D341Med (cell line): ENCODE measurements at places on chromosomes 12 and 14.

- DNase-seq = no peak
These were observed 5.7 kb downstream of the RAB35 start for GRCh38 chr12:120110550-120111501.

GRCh38 chr12:46574847-46575246 is 202.3 kb upstream of the SLC38A2 start:
- no peak for DNase-seq

GRCh38 chr12:11862798-11863197 is 207.9 kb upstream of the BCL2L14 start:
- no peak for DNase-seq

GRCh38 chr12:50708631-50709030 is 55.3 kb upstream of the ATF1 start:
- DNase-seq = no peak

GRCh38 chr12:131461096-131461495 is 249.8 kb upstream of the SFSWAP start:
- no peak for DNase-seq

- no peak for DNase-seq
These were observed 59.2 kb upstream of the ZDHHC17 start for GRCh38 chr12:76704693-76705092.

- peak; percentile 48 for DNase-seq
These were observed 2.1 kb downstream of the PLXNC1 start for GRCh38 chr12:94150240-94151121.

DNA sequence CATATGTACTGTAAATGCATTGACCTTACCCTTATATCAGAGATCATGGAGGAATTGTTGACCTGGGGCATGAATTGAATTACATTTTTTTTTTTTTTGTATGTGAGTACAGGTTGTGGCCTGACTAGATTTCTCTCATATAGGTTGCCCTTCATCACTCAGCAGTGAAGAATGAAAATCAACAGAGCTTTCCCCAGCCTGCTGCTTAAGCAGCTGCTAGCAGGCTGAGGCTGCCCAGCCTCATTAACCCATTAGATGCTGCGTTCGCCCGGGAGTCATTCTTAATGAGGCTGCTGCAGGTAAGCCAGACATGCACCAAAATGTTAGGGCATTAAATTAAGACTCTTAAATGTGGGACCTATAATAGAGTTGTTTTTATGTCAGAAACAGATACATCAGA is 236.0 kb downstream of the ETNK1 start:
- no peak for DNase-seq

GRCh38 chr14:65821224-65821753 is 408.8 kb downstream of the FUT8 start:
- no peak for DNase-seq

GRCh38 chr14:100015251-100015655 is 50.0 kb upstream of the EVL start:
- no peak for DNase-seq

DNA sequence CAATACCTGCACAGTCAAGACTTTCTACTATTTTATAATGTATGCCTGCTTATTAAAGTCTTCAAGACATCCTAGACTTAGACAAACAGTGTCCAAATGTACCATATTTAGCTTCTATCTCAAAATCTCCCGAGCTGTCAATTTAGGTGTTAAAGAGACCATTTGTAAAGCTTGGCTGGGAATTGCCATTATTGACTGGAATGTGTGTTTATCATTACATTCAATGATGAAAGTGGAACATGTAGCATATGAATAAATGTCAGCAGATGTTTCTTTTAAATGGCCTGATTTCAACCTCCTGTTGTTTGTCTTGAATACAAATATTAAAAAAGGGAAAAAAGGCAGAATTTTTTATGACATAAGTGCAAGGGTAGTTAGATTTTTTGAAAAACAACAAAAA is 572.3 kb downstream of the PRKD1 start:
- DNase-seq = no peak
